ENCODE measurements at places on chromosomes 1 and 21.

DNA sequence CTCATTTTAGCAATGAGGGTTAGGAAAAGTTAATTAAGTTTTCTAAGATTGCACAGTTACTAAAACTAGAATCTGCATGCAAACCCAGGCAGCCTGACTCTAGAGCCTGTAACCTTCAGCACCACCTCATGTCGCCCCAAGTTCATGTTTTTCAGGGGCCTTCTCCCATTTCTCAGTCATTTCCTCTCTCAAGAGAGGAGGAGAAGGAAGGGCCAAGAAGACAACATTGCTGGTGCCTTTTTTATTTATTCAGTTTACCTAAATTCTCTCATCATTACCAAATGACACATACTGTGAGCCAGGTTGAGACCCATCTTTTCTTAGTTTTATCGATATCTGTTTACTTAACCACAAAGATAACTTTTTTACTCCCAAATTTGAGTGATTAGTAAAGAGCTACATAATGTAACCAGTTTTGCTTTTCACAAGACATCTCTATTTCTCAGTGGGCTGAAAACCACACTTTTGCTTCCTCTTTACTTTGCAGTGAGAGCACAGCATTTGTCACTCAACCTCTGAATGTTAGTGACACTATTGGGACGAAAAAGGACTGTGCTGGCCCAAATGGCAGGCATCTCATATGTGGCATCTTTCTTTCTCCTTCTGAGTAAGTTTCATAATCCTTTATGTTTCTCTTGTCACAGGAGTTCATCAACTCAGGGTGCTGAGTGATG is at the start of gene CD101:
TSS of gene CD101 (plus strand) at position 507 of the 674 bp plus-strand sequence. CDS start at position 565, 58 bp downstream.
- DNase-seq = no peak

DNA sequence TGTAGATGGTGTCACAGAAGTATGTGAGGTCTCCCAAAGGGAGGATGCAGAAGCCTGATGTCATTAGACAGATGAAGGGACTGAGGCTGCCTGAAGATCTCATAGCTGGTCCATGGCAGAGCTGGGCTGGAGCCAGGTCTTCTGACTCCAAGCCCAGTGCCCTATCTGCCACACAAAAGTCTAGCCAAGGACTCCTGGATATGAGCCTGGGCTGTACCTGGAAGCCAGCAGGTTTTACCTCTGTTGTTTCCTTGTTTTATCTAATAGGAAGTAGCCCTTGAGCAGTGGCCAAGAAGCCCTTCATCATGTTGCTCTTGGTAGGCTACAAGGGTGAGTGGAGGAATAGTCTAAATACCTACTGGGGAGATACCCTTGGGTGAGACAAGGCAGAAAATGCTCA is 74.4 kb upstream of the SLC44A3 start:
- DNase-seq = no peak

DNA sequence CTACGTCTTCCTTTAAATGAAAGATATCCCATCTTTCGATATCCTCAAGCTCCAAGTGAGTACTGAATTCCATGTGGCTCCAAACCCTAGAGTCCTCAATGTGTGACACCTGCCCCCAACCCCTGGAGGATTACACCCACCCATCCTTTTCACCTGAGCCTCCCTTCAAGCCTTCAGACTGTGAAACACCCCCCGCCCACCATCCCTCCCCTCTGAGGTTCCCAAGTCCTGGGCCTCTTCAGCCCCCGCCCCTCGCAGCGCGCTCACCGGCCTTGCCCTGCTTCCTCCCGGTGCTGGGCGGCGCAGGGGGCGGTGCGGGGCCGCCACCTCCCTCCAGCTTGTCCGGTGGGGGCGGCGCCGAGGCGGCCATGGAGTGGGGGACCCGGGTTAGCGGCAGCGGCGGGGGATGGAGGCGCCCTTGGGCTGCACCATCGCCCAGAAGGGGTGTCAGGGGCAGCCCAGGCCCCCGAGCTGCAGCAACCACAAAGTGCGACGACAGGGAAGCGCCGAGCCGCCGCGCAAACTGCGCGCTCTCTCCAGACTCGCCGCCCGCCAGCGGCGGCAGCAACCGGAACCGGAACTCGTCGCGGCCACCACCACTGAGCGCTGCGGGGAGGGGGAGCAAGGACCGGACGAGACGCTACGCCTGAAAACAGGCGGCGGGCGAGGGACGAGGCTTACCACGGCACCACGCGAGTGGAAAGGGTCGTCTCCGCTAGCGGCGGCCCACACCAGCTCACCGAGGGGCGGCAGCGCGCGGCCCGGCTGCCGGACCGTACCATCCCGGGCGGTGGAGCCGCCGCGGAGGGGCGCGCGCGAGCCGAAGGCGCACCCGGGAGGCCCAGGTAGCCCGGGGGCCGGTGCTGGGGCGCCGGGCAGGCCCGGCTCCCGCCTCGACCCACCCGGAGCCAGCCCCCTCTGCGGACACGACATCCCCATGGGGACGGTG is at the start of gene PYGO2:
TSS of gene PYGO2 (minus strand) at position 576 of the 949 bp plus-strand sequence. CDS start at position 370, 206 bp downstream.
- DNase-seq = peak; percentile 73

- DNase-seq = peak; percentile 51
These were observed 54.1 kb upstream of the SAMD11 start for GRCh38 chr1:869499-870244.
